ENCODE measurements at places on chromosomes 2 and 18.

- no peak for DNase-seq
Observed at GRCh38 chr2:74333175-74333574, 10.0 kb downstream of the SLC4A5 start.

DNA sequence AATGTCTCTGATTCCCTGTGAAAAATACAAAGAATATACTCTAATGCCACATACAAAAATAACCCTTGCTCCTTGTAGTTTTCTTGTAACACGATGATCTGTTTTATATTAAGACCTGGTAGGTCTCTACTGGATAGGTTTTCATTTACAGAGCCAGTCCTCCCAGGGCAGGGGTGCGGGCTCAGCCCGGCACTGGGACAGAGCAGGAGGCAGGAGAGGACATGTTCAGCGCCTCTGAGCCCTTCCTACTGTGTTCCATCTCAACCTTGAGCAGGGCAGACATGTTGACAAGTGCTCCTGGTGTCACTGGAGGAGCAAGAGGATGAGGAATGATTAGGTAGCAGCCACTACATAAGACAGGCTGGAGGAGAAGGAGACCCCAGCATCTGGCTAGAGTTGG lies 335.5 kb downstream of the INSIG2 start:
- DNase-seq = no peak

- DNase-seq = no peak
Observed at GRCh38 chr18:68219274-68219673, 495.6 kb downstream of the TMX3 start.

DNA sequence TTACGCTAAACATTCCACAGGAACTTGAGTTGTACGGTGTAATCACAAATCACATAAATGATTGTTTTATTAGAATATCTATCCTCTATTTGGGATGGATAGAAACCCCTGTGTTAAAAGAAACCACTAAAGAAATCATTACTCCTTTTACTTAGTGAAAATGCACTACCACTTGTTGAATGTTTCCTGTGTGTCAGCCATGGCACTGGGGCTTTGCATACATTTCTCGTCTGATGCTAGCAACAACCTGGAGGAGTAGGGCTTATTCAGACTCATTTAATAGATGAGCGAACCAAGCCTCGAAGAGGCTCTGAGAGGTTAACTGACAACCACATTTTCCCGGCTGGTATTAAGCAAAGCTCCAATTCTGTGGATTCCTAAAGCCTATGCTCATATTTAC lies 60.5 kb upstream of the PELI1 start:
- DNase-seq = no peak

DNA sequence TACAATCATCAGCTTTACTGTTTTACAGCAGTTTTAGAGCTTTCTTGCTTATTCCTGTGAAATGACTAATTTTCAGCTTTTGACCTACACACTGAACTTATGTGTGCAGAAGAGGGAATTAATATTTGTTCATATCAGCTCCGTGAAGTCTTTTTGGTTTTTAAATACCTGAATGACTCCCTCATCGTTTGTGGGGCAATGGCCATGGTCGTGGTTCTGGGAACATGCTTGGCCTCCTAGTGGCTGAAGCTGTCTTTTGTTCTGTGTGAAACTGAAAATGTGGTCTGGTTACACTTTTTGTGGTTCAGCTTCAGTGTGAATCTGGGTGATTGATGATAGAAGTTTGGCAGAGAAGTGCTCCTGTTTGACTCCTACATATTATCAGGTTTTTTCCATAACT lies 408.1 kb downstream of the THSD7B start:
- DNase-seq = no peak

DNA sequence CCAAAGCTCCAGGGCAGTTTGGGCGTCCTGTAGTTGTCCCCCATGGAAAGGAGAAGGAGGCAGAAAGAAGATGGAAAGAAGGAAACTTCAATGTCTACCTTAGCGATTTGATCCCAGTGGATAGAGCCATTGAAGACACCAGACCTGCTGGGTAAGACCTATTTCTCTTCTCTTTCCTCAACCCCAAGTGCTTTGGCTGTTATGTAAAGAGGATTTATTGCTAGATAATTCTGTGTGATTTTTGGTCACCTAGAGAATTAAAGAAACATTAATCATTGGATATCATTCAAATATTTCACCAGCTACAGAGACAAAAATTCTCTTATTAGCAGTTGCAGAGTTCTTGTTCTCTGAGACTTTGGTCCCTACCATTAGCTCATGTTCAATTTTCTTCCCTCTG lies 1.9 kb downstream of the GALNT5 start:
- DNase-seq = no peak

- DNase-seq = no peak
Observed at GRCh38 chr18:23798824-23799223, 109.6 kb downstream of the LAMA3 start.

- DNase-seq = no peak
Observed at GRCh38 chr2:164597983-164598382, 23.3 kb downstream of the GRB14 start.

DNA sequence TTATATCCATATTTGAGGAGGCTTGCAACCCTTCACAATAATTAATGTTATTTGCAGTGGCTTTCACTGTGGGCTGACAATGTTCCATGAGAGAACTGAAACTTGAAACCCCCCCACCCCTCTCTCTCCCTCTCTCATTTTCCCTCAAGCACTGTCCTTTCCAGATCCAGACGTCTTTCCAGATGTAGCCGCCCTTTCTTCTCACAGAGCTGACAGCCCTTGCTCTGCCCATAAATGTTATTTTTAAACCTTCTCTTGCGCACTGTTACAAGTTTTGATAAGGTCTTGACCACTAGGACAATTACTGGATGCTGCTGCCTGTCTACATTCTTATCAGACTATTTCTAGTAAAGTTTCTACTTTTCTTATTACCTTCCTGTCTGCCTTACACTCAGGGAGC lies 91.4 kb upstream of the LINC00305 start:
- no peak for DNase-seq

DNA sequence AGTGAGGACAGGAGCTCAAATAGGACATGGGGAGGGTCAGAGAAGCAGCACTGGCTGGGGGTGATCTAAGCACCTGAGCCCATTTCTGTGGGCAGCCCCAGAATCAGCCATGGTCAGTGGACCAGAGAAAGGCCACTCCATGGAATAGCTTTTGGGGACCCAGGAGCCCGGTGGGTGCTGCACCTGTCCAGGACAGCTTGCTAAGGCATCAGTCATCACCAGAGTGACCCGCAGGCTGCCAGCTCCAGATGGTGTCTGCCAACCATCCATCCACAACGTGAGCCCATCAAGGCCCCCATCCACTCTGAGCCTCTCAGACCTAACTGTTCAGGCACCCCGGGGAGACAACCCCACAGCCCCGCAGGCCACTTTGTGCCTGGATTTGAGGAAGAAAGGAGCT lies 23.6 kb upstream of the COL6A3 start:
- DNase-seq = no peak

- DNase-seq = no peak
Observed at GRCh38 chr2:215540658-215541057, 104.8 kb upstream of the FN1 start.

DNA sequence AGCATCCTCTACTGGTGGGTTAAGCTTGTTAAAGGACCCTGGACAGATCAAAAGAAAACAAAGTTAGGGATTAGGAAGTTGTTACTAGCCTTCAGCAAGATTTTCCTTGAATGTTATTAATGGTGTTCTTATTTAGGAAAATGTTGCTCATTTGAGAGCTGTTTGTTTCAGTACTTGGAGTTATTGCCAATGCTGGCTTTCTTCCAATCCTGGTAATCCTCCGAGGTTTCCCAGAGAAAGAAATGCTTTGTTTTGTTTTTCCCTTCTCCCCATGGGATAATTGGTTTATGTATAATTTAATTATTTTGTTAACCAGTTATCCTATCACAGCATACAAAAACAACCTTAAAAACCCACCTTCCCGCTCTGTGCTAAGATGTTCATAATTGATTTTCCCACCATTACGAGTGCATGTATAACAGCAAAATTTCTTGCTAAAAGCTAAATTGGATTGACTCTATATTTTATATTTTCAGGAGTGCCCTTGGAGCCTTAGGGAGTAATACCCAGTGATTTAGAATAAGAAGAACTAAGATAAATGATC lies 79.8 kb downstream of the MGAT5 start:
- DNase-seq = no peak

DNA sequence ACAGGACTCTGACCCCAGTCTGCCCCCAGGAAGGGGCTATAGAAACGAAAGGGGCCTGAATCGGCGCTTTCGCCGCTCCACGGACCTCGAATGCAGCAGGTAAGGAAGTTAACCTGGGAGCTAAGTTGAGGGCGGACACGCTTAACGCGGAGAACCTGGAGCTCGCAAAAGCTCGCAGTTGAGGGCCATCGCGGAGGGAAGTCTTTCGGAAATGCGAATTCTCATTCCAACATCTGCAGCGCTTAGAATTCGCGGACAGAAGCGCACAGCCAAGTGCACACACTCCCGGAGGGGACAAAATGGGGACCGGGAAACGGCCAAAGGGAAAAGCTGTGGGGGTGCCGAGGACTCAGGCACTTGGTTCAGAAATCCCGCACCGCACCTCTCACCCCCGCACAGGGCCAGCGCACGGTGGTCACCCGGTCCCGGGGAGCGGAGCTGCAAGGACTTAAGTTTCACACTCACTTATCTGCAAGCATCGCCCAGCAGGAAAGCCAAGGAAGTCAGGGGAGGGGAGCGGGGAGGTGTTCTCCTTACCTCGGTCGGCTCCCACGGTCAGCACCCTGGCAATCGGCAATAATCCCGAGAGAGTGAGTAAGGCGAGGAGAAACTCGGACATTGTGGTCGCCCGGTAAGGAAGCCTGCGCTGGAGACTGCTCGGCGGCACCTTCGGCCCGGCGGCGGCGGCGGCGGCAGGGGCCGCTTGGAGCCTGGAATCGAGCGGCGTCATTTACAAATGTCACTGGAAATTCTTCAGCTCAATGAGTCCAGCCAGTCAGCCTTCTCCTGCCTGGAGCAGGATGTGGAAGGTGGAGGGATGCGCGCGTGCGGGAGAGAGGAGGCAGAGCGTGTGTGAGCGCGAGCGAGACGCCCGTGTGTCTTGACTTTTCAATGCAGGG lies 456 bp downstream of the LRP1B start:
- no peak for DNase-seq

DNA sequence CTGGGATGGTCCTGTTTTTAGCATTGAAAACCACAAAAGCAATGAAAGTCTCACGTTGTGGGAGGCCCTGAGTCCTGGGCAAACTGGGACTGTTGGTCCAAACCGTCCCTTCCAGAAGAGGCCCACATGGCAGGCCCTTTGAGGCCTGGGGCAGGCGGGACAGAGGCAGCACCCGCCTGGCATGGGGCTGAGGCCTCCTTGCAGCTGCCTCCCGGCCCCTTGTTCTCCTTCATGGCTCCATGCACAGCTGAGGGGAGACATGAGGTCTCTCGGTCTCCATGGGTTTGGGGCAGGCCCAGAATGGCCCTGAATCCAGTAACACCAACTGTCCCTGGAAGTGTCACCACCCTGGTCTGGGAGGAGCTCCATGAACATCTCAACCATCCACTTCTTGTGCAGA lies 61.9 kb downstream of the RRM2 start:
- no peak for DNase-seq

DNA sequence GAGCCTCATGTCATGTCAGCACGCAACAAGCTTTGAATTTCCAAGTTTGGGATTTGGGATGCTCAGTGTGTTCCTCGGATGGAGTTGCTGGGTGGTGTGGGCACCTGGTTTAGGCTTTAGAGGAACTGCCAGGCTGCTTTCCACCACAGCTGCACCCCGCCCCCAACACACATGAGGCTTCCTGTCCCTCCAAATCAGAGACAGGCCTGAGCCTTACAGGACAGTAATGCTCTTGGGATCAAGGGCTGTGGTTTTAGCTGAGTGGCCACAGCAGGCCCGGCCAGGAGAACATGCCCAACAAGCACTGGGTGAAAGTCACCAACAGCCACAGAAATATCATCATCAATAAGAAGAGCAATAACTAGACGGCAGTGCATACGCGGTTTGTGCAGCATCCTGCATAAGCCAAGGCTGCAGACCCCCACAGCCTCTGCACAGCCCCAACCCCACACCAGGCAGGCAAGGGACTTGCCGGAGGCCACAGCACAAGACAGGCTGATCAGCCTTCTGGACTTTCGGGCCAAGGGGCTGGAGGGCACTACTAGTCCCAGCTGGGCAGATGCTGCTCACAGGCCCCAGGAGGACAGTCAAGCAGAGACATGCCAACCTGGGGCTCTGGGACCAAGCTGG lies 29.7 kb upstream of the GPC1 start:
- no peak for DNase-seq

- no peak for DNase-seq
Observed at GRCh38 chr2:203396667-203397066, 68.5 kb downstream of the ABI2 start.

DNA sequence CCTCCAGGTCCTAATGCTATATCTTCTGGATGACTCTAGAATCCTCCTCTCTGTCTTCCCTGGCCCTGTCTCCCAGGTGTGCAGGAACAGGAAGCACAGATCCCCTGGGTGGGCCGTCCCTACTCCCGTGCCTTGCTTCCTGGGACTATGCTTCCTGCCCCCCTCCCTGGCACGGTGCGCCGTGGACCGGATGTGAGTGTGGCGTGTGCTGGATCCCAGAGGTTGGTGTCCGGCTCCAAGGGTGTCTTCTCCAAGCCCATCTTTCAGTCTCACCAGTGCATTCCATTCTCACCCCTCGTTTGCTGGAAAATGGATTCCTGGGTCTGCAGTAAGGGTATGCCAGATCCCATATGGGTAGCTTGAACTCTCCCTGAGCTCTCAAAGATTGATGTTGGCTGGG lies 144.4 kb upstream of the TWIST2 start:
- no peak for DNase-seq

DNA sequence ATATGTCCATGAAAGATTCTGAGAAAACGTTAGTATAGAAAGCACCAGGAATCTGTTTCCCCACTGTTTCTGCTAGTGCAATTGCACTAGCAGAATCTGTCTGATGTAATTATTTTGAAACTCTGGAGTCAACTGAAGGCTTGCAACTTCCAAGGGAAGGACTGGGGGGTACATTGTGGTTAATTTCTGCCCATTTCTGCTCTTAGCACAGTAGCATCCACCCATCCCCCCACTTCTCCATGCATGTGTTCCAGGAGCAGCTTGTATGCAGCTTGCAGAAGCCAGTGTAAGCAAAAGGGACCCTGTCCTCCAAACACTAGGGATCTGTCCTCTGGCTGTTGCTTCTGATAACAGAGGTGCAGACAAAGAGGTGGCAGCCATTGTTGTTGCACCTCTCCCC lies 74.4 kb downstream of the CRACDL start:
- no peak for DNase-seq

- DNase-seq = no peak
Observed at GRCh38 chr18:38241736-38242135, 676.1 kb upstream of the CELF4 start.

GRCh38 chr2:173388795-173389194 lies 34.1 kb downstream of the CDCA7 start:
- no peak for DNase-seq

GRCh38 chr2:181862583-181863281 lies 28.8 kb upstream of the ITPRID2 start:
- no peak for DNase-seq

DNA sequence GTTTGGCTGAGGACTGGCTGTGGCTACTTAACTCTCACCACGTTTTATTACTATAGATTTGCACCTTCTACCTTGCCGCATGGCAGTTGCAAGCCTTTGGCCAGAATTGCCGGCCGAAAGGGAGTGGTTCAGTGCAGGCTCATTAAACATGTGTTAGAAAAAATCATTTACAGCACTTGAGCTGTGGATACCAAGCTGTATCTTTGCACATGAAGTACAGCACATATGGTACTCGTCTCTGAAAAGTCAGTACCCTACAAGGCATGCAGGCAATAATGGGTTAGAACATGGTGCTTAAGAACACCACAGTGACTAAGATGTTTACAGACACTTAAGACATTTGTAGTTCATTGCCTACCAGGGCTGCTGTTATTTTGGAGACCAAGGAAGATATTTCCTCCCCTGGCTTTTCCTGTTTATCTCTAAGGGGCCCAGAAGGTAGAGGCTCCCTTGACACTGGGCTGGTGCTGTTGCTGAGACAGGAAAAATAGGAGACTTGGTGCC lies 103.1 kb downstream of the ZNF532 start:
- DNase-seq = no peak

Measured in stimulated activated CD4-positive, alpha-beta T cell treated with anti-CD3 and anti-CD28 coated beads, Interleukin-12 subunit alpha, Interleukin-12 subunit beta, amount 100 ng/mL, for 24 hours (primary cell).